ENCODE measurements at places on chromosomes 5 and 9.

GRCh38 chr5:32088214-32088613 is 85.9 kb downstream of the GOLPH3 start:
- no peak for DNase-seq

- no peak for DNase-seq
These were observed 92.2 kb upstream of the CDH9 start for GRCh38 chr5:27130587-27130986.

GRCh38 chr9:72839085-72839484 is 113.8 kb downstream of the ALDH1A1 start:
- no peak for DNase-seq

- no peak for DNase-seq
These were observed 32.2 kb downstream of the NSA2 start for GRCh38 chr5:74798977-74799911.

DNA sequence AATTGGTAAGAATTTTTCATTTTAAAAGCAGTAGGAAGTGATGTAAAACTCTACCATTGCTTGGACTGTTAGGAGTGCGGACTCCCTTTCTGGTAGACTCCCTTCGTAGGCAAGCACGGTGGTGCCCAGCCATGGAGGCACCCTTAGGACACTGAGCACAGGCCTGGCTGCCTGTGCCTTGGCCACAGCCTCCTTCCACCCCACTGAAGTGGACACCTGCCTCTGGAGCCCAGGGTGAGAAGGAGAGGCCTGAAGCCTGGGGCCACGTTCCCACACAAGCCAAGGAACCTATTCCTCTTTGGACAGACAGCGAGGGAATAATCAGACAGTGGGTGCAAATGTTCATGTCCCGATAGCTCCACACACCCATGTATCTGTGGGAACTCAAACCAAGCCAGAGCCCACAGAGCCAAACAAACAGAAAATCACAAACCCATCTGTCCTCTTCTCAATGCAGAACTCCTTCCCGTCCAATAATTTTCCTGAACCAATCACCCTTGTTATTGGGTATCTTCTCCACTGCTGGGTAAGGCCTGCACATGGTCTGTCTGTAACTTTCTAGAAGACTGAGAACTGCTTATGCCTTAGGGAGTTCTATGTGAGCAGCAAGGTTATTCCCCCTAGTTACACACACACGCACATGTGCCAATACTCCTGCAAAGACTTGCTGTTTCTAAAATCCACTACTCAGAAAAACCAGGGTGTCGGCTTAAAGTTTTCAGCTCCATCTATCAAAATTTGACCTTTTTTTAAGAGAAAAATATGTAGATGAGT is 45.2 kb downstream of the UBE2QL1 start:
- DNase-seq, result no peak

- no peak for DNase-seq
These were observed 152.5 kb downstream of the MACROH2A1 start for GRCh38 chr5:135246605-135246922.

GRCh38 chr5:91379914-91380490 is 3.1 kb downstream of the ARRDC3 start:
- DNase-seq, result peak; percentile 96

DNA sequence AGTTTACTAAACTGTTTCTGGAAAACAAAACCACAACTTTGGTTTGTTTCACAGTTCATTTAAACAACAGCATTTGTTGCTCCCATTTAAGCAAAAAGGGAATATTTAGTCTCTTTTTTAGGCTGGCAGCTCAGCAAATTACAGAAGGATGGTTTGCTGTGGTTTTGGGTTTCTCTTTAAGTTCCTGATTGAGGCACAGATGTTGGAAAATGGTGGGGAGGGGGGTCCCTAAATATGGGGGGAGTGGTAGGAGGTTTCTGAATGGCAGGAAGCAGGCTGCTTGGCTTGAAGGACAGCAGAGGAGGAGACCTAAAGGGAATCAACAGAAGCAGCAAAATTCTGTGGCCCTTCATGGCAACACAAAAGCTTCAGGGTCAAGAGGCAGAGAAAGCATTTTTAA is 263.4 kb downstream of the ZSWIM6 start:
- no peak for DNase-seq

DNA sequence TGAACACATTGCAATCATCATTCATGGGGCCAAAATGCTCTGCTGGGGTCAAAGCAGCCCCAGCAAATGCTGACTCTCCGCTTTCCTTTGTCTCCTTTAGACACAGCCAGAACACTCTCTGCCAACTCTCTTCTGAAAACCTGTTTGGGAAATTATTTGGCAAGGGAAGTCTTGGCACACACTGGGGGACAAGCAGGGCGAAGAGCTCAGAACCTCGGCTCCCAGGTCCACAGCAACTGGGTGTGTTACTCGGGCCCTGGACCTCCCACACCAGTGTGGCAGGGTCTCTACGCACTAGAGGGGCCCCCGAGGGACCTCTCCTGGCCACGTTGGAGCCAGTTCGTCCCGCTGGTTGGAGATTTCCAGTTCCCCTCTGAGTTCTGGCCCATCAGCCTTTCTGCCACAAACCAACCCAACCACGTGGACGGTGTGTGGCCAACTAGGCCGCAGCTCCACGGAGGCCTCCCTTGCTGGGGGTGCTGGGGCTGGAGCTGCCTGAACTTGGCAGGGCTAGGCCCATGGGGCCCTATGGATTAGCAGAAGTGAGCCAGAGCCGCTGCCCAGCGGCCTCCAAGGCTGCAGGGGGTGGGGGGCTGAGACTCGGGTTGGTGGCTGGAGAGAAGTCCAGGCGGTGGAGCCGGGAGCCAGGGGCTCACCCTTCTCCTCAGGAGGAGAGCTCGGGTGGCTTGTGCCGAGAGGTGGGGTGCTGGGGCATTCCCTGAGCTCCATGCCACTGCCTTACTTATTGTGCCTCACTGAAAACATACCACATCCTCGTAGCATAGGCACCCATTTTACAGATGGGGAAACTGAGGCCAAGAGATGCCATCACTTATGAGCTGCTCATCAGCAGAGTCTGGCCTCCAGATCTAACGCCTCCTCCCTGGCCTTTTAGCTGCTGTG is 46.8 kb upstream of the RNU6ATAC start:
- no peak for DNase-seq

DNA sequence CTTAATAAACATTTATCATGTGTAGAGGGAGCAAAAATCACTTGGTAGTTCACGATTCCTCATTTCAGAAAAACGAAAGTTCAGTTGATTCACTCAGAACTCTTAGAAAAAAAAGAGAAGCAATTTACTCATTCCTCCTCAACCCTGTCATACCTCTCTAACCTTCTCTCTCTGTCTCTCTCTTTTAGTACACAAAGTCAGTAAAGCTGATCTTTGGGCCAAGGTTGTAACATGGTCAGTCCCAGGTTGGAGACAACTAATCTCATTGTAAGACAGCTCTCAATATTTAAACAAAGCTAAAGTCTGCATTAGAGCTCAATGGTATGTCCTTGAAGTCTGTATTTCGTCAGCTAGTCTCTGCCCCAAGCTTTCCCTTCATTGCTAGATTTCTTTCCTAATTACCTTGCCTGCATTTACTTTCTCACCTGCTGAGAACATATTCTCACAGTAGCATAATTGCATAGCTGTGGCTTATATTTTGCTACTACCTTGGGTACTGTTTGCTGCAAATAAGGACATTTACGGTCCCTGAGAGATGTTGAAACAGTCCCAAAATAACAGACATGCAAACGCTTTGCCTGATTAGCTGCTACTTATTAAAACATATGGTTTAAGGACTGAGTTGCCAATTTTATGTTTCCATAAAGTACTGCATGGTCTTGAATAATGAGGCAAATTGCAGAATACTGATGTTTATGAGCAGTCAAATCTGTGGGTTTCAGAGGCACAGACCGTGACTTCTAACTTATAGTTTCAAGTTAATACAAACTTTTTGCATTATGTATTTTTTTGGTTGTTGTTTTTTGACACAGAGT is 138.3 kb downstream of the GPBP1 start:
- DNase-seq, result no peak

GRCh38 chr5:152084476-152084875 is 159.8 kb upstream of the GLRA1 start:
- DNase-seq, result no peak

- no peak for DNase-seq
These were observed 29.1 kb upstream of the PRDM12 start for GRCh38 chr9:130635306-130635705.

GRCh38 chr5:90813392-90813791 is 254.8 kb downstream of the ADGRV1 start:
- DNase-seq, result no peak

- DNase-seq, result no peak
These were observed 268.6 kb downstream of the NR3C1 start for GRCh38 chr5:143134900-143135299.

GRCh38 chr5:177443144-177443983 is 3.2 kb upstream of the PRR7 start:
- DNase-seq, result no peak

GRCh38 chr5:91170266-91170665 is 212.9 kb downstream of the ARRDC3 start:
- no peak for DNase-seq

GRCh38 chr9:18678821-18679590 is 205.1 kb downstream of the ADAMTSL1 start:
- no peak for DNase-seq

DNA sequence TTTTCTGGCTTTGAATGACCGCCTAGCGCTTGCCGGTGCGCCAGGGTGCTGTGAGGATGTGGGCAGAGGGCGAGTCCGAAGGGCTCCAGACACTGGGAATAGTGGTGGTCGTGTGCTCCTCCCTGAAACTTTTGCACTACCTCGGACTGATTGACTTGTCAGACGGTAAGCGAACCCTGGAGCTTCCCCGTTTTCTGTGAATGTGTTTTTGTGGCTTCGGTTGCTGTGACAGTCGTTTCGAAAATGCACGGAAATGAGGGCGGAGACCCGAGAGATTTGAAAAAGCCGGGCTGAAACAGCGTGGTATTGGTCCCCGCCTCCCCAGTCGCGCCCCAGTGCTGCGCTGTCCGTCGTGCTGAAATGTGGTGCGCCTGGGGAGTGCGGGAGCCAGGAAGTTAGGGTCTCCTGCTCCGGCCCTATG is 102.5 kb upstream of the GABRP start:
- DNase-seq, result no peak

DNA sequence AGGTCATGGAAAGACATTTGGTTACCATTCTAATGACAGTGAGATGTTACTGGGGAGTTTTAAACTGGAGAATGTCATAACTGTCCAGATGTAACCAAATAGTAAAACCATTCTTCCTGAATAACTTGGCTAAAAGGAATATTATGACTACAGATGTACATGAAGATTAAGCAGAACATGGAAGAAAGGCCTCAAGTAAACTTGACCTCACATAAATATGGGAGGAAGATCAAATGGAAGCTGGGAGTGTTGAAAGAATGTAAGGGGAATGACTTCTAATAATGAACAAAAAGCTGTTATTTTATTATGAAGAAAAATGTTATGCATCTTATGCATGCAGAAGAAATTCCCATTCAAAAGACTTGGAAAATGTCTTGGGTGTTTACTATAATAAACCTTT is 107.7 kb upstream of the CDKN2B start:
- DNase-seq, result no peak

GRCh38 chr5:1078851-1079250 is 33.0 kb downstream of the SLC12A7 start:
- DNase-seq, result no peak

DNA sequence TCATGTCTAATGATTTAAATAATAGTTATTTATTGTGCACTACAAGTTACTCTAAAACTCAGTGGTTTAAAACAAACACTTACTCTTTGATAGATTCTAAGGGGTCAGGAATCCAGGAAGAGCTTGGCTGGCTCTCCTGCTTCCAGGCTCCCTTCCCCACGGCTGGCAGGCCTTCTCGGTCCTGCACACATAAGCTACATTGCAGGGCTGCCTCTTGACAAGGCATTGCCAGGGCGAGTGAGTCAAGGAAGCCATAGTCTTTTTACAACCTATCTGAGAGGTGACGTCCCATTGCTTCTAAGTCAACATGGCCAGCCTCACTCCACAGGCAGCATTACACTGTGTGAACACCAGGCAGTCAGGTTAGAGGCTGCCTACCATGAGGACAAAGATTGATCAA is 119.8 kb downstream of the AUH start:
- no peak for DNase-seq

GRCh38 chr5:16076657-16077056 is 102.9 kb downstream of the MARCHF11 start:
- no peak for DNase-seq

GRCh38 chr5:7540736-7541485 is 145.0 kb downstream of the ADCY2 start:
- DNase-seq, result no peak

GRCh38 chr5:22351178-22351577 is 502.0 kb downstream of the CDH12 start:
- DNase-seq, result no peak

Measured in CD4-positive, alpha-beta T cell treated with Interferon gamma for 1 hour (primary cell).